ENCODE measurements at places on chromosomes 3 and 15. TPM values are rescaled to one million over a fixed set of nuclear protein-coding genes. Genes with fewer than 3 reads are reported as not detected.

FBXW12 gene
- not detected for total RNA-seq

CP gene
- total RNA-seq: 30.1 TPM

ZNF106 gene
- 121 TPM for total RNA-seq

CACNA1D gene
- 0.47 TPM for total RNA-seq

ERC2 gene
- total RNA-seq: 0.47 TPM

ARGFX gene
- total RNA-seq: not detected

FXR1 gene
- total RNA-seq: 219 TPM

INKA1 gene
- 5.7 TPM for total RNA-seq

ADPRH gene
- total RNA-seq: 0.70 TPM

CIB2 gene
- total RNA-seq: 1.4 TPM

CD96 gene
- total RNA-seq: 0.08 TPM

ADIPOQ gene
- total RNA-seq: not detected

HDGFL3 gene
- total RNA-seq: 6.1 TPM

NR2C2 gene
- 8.1 TPM for total RNA-seq

RAD51 gene
- 3.2 TPM for total RNA-seq

CAMK1 gene
- total RNA-seq: 36.4 TPM

SEMA3F gene
- 7.4 TPM for total RNA-seq

IL17RB gene
- 0.35 TPM for total RNA-seq

PLAAT1 gene
- total RNA-seq: not detected
